AG09319 (cell line): ENCODE measurements at places on chromosomes 2 and 18.

DNA sequence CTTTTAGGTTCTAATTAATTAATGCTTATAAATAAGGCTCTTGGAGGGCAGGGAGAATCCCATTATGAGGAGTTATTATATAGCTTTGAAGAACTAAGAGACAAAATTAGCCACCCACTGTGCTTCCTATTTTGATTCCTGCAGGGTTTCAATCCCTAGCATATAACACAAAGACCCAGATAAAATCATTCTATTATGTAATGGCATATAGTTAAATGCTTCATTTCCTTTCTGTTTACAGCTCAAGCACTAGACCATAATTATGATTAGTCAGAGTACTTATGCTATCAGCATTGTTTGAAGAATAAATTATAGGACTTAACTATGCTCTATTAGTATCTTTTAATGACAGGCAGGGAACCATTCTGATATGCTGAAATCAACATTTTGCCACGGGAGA is 9.1 kb downstream of the GPR155 start:
- no peak for DNase-seq

GRCh38 chr18:8826514-8826913 is 121.2 kb downstream of the MTCL1 start:
- DNase-seq = no peak

DNA sequence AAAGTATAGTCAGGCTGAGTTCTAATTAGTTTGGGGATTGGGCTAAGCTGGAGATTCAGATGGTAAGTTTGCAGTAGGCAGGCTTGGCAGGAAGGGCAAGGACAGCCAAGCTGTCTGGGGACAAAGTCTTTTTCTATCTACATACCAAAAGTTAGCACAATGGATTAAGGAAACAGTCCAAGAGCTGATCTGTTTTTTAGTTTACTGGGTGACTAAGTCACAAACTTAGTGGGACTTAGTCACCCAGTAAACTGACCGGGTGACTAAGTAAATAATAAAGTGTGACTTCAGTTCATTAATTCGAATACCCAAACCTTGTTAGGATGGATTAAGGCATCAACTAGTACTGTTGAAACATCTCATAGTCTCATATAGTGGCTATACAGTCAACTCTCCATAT is 1386.0 kb upstream of the CELF4 start:
- DNase-seq = no peak

DNA sequence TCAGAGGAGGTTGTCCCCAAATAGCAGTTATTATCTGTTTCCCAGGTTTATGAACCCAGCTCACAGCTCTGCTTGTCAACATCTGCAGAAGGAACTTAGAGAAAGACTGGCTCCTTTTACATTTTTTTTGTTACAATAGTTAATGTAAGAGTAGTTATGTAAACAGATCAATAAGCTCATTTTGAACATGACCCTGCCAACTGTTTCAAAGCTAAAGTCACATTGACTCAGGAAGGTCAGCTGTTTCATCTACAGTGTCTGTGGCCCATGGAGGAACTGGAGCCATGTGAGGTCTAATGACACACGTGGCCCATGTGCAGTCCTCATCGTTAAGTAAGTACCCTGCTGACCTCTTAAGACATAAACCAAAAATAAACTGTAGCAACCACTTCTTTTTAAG is 97.1 kb downstream of the SH3RF3 start:
- DNase-seq = no peak

DNA sequence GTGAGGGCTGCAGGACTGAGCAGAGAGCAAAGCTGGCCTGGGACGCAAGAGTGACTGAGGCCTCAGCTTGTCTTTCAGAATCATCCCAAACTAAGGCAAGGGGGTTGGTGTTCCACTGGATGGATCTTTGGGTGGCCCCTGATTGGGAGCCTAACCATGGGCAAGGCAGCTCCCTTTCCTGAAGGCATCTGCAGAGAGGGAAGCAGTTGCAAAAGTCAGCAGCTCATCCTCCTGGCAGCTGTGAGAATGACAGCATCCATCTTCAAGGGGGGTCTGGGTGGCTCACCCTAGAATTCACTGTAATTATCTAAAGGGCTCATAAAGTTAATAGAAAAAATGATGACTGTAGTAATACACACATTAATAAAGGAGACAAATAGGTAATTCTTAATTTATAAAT is 46.5 kb upstream of the RAB31 start:
- DNase-seq = no peak

GRCh38 chr2:199757233-199757870 is 93.6 kb downstream of the FTCDNL1 start:
- no peak for DNase-seq

DNA sequence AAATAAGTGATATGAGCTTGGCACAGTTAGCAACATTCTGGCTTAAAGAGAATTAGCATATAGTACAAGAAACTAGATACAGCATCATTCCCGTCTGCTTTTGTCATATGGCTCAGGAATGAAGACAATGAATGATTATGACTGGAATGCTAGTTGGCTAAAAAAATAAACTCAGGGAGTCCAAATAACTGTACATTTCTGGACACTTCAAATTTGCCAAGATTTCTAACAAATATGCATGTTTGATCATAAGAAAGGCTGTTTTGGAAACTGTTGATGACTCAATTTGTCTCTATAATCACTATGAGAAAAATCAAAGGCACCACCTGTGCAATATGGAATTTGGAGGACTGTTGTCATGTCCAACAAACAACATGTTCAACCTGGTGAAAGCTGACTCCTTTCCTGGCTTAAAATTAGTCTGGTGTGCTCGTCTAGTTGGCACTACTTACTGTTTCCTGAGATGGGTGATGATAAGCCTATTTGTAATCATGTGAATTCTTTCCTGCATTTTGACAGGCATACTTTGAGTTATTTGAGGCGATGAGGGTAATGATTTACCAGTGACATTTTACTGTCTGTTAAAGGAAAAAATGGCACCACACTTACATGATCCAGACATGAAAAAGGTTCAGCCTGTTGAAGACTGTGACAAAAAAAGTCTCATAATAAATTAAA is 133.9 kb upstream of the CDH20 start:
- DNase-seq = no peak

- DNase-seq = no peak
Measured at GRCh38 chr2:33047939-33048338, 101.2 kb downstream of the LTBP1 start.

- DNase-seq = no peak
Measured at GRCh38 chr18:55968550-55968949, 380.6 kb upstream of the TCF4 start.

GRCh38 chr2:64262071-64262470 is 117.9 kb upstream of the PELI1 start:
- DNase-seq = no peak

DNA sequence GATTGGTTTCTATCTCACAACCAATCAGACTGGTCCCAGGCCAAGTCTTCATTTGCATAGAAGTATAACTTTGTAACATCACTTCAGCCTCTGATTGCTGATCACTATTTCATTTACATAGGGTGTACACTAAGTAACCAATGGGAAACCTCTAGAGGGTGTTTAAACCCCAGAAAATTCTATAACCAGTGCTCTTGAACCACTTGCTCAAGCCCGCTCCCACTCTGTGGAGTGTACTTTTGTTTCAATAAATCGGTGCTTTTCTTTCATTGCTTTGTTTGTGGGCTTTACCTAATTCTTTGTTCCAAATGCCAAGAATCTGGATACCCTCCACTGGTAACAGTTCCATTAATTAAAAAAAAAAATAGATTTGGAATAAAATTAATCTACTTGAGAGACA is 77.0 kb downstream of the TMEFF2 start:
- DNase-seq = no peak

GRCh38 chr2:132638313-132639040 is 31.5 kb downstream of the LYPD1 start:
- no peak for DNase-seq

- no peak for DNase-seq
Measured at GRCh38 chr2:141560723-141561122, 570.1 kb downstream of the LRP1B start.

- no peak for DNase-seq
Measured at GRCh38 chr2:80896576-80896975, 592.0 kb upstream of the LRRTM1 start.

DNA sequence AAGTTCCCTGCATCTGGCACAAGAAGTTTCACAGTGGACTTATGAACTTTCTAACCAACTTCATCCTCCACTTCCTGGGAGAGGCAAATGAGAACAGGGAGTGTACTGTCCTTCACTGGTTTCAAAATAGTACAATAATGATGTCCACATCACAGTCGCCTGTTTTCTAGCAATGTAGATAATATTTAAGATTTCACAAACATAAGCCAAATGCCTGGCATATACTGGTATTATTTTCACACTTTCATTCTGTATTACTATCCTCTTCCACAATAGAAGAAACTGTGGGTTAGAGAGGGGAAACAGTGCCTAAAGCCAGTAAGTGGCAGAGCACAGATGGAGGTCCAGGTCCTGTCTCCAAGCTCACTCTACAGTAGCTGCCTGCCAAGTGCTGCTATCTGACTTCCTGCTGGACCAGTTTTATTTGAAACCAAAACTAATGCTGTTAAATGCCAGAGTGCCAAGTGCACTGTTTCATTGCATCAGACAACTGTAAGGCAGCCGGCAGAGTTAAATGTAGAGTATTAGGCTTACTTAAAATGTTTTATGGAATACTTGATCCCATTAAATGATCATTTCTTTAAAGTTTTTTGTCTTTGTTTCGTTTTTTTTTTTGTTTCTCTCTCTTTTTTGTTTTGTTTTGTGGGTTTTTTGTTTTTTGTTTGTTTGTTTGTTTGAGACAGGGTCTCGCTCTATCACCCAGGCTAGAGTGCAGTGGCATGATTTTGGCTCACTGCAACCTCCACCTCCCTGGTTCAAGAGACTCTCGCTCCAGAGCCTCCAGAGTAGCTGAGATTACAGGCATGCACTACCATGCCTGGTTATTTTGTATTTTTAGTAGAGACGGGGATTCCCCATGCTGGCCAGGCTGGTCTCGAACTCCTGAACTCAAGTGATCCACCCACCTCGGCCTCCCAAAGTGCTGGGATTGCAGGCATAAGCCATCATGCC is 15.1 kb downstream of the COBLL1 start:
- peak; percentile 35 for DNase-seq

GRCh38 chr18:22482948-22483347 is 65.2 kb upstream of the CTAGE1 start:
- no peak for DNase-seq

DNA sequence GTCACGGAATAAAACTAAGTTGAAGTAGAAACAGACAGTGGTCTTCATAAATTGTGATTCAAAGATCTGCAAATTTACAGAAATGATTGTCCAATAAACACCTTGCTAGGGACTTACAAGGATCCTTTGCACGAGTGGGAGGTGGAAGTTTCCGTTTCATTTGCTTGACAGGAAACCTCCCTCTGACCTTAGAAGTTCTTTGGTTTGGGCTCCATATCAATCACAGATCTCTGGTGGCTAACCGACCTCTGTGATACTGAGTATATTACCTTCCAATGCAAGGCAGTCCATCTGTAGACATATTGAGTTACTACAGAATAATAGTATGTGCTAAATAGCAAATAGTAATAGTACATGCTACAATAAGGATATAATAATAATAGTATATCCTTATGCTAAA is 33.7 kb upstream of the RNF152 start:
- no peak for DNase-seq
